Mammary epithelial cell (primary cell): ENCODE measurements at places on chromosomes 1 and 21. TPM values are rescaled to one million over a fixed set of nuclear protein-coding genes. Genes with fewer than 3 reads are reported as not detected.
A peak's percentile ranks its signal among the peaks of the same experiment; 100 is the strongest.

The KIF2C gene
- 38.0 TPM for polyA plus RNA-seq

The MTARC2 gene
- 2.1 TPM for polyA plus RNA-seq

The ERRFI1 gene
- 115 TPM for polyA plus RNA-seq

The SMIM1 gene
- 0.59 TPM for polyA plus RNA-seq

- no peak for DNase-seq
Measured at GRCh38 chr1:245717611-245718010, 562.8 kb downstream of the KIF26B start.

The SARS1 gene
- 282 TPM for polyA plus RNA-seq

- DNase-seq = no peak
Measured at GRCh38 chr1:192698731-192699130, 62.8 kb downstream of the RGS13 start.

DNA sequence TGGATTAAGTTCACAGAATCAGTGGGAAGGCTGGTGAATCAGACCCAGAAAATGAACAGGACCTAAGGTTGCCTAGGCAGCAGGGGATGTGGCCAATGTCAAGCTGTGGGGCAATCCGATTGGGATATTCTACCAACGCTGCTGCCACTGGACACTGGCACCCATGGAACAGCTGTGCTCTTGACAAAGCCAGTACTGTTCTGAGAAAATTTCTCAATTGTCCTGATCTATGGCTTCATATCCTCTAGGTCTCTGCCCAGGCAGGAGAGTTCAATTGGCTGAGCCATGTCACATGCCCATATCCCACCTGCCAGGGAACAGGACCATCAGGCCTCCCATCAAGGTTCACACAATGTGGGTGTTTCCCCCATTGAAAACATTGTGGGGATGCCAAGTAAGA, 6.2 kb downstream of the TACSTD2 start:
- peak; percentile 66 for DNase-seq

The TSTD1 gene
- polyA plus RNA-seq = 99.9 TPM

The NCSTN gene
- 145 TPM for polyA plus RNA-seq

The OR2L5 gene
- not detected for polyA plus RNA-seq

- DNase-seq = peak; percentile 58
Measured at GRCh38 chr1:152461544-152461943, 47.5 kb upstream of the CRNN start.

DNA sequence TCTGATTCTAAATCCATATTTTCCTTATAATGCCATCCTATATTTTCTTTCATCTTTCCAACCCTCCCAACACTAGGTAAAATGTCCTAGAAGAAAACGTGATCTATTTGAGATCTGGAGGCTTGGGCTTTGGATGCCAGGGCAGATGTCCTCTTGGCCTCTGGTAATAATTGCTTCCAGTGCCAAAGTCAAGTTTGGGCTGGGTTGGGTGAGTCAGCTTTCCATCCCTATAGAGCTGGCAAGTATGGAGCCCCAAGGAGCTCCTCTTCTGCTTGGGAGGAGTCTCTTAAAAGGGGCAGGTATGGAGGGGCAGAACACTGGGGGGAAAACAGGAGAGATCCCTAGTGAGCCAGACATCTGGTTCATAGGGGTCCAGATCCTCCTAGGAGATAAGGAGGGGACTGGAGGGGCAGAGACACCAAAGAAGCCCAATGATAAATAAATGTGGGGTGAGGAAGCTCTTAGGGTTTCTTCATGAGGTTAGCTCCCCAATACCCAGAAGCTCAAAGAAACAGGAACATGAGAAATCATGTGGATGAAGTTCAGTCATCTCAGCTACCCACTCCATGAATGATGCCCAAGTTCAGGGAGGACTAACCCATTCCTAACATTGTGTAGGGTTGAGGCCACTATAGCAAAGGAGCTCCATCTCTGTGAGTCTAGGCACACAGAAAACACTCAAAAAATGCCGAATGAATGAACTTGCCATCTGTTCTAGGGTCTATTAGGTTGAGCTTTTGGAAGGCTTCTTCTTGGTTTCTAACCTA, 3.5 kb downstream of the C1orf116 start:
- peak; percentile 75 for DNase-seq

The GNB1 gene
- 441 TPM for polyA plus RNA-seq

- DNase-seq = no peak
Measured at GRCh38 chr1:40796939-40797667, 13.5 kb downstream of the KCNQ4 start.

The ANKRD45 gene
- not detected for polyA plus RNA-seq

DNA sequence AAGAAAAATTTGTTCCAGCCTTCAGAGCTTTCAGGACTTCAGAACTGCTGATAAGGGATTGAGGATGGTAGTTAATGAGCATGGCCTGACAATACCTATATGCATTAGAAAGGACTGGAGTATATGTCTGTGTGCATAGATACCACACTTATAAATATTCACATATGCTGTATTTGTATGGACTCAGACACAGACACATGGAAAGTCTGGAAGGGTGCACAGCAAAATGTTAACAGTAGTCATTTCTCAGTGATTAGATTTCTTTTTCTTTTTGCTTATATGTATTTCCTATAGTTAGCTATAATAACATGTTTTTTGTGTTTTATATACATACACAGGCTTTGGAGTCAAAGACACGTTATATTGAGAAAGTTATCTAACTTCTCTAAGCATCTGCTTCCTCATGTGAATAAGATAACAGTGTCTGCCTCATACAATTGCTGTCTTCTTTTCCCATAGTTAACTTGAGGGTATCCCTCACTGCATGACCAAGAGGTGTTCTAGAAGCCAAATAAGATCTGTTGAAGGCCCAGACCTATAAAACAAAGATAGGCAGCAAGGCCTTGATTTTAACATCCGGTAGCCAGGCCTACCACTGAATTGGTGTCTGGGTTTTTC, 31.3 kb downstream of the INPP5B start:
- no peak for DNase-seq

DNA sequence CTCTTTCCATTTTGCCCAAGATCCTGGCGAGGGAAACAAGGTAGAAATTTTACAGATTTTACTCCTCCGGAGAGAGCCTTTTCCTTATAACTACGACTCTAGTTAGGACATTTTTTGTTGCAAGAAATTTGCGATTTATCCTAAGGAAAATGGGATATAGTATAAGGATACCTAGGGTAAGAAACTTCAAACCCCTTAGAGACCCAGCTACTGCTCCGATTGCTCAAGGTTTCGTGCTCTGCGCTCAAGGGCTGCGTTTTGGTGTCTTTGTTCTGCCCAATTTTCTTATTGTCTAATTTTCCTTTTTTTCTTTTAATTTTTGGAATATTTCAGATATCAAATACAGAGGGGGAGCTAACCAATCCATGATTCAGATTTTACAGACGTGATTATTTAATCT, 1.5 kb downstream of the TTC3 start:
- DNase-seq = no peak

DNA sequence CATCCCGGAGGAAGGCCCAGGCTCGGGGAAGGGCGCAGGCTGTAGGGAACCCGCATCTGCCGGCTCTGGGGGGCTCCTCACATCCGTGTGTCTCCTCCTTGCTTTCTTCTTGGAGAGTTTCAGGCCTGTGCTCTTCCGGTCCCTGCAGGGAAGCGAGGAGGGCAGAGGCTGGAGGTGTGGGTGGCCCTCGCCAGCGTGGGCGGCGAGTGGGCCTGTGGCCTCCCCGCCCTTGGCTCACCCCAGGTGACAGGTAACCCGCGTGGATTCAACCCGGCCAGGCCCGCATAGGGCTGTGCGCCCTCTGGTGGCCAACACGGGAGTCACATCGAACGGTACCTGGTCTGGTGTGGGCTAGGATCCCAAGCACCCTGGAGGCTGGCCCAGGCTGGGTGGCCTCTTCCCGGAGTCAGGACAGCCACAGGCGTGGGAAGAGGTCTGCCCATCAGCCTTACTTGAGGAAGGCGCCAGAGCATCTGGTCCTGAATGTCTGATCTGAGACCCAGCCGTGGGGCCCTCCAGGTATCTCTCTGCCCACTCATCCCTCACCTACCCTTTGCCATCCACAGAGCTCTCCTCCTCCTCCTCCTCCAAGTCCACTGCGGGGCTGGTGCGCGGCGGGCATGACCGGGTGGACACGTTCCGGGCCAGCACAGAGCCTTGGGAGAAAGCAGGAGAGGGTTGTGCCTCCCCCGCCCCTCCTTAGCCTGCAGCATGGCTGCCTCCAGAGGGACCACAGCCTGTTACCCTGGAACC, 9.6 kb upstream of the TNFRSF25 start:
- peak; percentile 31 for DNase-seq

The LAMB3 gene
- polyA plus RNA-seq = 1,283 TPM

The TRIM45 gene
- 1.8 TPM for polyA plus RNA-seq

The ST3GAL3 gene
- polyA plus RNA-seq = 7.8 TPM

DNA sequence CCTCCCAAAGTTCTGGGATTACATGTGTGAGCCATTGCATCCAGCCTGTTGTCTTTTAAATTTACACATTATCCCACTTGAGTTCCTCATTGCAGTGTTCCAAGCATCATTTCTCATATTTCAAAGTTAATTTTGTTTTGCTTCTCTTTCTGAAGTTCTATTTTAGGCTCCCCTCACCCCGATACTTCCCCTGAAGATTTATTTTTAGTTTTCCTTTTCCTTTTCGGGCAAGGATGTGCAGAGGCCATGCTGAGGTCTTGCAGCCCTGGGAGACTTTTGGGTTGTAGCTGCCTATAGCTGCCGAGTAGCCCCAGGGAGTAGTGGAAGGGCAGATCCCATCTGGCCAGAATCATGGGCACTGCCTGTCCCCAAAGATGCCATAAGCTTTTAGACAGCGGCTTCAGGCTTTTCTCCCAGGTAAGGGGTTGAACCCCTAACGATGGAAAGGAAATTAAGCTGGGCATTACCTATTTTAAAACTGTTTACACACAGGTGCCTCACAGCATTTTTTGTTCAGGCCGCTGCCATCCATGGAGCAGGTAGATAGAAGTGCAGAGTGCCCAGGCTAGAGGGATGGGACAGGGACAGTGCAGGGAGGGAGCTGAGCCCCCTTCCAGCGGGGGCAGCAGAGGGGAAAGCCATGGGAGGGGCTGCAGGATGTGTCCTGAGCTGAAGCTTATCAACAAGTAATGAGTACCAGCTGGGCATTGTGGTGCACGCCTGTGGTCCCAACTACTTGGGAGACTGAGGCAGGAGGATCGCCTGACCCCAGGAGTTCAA, 15.9 kb downstream of the PSEN2 start:
- DNase-seq = no peak

- no peak for DNase-seq
Measured at GRCh38 chr1:91643431-91643830, 142.8 kb downstream of the CDC7 start.

The PKLR gene
- polyA plus RNA-seq = 0.02 TPM

GRCh38 chr21:45581322-45581712, 39.1 kb upstream of the SLC19A1 start:
- no peak for DNase-seq

The KCNJ9 gene
- polyA plus RNA-seq = not detected

DNA sequence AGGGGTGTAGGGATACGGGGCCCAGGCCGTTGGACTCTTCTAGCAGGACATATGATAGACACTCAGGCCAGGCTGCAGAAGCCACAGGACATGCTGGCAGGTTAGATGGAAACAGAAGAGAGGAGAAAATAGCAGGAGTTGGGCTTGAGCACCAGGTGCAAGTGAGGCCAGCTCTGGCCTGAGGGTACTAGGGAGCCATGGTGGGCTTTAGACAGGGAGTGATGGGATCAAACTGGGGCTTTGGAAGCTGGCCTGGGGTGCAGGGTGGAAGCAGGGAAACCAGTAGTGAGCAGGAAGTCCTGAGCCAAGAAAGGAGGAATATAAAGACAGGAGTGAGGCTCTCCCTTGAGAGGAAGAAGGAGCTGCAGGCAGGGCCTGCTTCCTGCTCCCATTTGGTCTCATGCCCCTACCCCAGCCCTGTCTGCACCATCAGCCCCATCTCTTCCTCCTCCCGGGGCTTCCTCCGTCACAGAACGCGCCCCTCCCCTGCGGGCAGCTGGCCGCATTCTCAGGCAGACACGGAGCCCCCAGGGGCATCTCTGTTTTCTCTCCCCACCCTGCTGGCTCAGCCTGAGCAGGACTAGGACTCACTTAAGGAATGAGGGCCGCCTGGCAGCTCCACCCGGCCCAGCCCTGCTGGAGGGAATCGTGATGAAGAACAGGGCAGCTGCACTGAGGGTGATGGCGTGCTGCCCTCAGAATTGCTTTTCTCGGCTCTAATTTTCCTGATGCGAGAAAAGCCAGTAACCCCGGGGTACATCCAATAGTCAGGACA, 165.5 kb upstream of the TMEM51 start:
- DNase-seq = no peak

The C1orf174 gene
- polyA plus RNA-seq = 41.3 TPM

The NBL1 gene
- 108 TPM for polyA plus RNA-seq

The OR2T29 gene
- polyA plus RNA-seq = not detected

GRCh38 chr1:147287133-147287865, 44.8 kb downstream of the CHD1L start:
- DNase-seq = no peak

DNA sequence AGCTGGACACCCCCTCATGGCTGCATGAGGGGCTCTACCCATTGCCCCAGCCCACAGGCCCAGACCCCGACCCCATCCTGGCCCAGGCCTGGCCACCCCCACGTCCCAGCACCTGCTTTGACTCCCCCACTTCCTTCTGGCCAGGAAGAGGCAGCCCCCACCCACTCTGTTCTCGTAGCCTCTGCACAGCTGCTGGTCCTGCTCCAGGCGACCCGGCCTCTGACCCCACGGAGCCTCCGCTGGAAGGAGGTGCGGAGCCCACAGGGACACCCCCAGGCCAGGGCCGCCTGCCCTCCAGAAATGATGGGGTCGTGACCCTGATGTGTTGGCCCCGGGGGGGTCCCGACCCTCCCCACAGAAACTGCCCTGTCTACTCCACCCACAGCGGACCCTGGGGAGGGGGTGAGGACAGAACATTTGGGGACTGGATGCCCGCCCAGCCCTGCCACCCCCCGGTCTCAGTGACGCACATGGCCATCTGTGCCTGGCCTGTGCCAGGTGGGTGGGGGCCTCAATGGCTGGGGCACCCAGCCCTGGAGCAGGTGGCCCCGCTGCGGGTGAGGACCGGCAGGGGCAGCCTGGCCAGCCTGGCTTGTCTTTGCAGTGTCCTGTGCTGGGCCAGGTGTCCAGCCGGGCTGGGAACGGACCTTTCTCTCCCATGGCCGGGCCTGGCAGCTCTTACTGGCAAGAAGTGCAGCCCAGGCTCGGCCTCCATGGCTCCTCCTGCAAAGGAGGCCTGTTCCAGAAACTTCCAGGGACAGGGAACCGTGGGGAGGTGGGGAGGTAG, 78.6 kb downstream of the MORN1 start:
- no peak for DNase-seq

The RAB7B gene
- polyA plus RNA-seq = 47.9 TPM

The DENND2D gene
- 2.6 TPM for polyA plus RNA-seq

DNA sequence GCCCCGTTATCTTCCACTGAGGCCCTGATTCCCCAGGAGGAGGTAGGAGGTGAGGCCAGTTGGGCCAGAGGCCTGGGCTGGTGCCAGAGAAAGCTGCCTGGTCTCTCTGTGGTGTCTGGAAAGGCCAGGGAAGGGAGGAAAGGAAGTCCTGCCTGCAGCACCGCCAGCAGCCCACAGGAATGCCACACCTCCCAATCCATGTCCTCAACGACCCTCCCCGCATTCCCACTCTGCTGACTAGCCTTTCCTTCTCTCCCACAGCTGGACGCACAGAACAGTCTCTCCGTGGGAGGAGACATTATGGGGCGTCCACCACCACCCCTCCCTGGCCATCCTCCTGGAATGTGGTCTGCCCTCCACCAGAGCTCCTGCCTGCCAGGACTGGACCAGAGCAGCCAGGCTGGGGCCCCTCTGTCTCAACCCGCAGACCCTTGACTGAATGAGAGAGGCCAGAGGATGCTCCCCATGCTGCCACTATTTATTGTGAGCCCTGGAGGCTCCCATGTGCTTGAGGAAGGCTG, 18.0 kb downstream of the CSF1 start:
- DNase-seq = peak; percentile 56
